ENCODE measurements at places on chromosomes 5 and 9.
A peak's percentile ranks its signal among the peaks of the same experiment; 100 is the strongest.

GRCh38 chr5:151153300-151153699 lies 4.3 kb downstream of the ANXA6 start:
- DNase-seq = no peak

DNA sequence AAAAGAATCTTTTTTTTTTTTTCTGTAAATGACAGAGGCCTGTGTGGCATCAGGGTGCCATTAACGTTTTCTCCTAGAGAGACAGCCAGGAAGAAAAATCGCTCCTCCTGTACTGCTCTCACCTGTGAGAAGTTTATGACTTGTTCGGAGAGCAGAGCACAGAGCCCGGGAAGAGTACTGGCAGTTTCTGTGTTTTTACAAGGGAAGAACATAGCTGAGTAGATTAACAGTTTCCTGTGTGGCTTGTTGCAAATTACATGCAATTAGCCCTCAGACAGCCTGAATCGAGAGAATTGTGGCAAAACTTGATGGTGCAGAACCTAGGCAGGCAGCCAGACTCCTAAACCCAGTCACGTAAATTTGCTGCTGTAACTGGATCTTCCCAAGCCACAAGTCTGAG lies 32.1 kb downstream of the PRKACG start:
- no peak for DNase-seq

- no peak for DNase-seq
These were observed 68.3 kb downstream of the HMGCR start for GRCh38 chr5:75405296-75405695.

DNA sequence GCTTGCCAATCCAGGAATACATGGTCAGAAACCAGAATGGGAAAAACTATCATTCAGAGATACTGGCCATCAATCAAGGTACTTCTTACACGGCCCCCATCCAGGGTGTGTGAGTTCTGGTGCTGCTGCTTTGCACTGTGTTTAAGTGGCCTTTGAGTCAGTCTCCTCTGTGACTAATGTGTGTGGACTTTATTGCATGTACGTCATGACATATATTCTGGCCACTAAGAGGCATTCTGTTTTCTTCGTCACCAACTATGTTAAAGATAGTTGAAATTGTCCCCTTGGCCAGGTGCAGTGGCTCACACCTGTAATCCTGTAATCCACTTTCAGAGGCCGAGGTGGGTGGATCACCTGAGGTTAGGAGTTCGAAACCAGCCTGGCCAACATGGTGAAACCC lies 8.5 kb downstream of the EXOSC3 start:
- no peak for DNase-seq

DNA sequence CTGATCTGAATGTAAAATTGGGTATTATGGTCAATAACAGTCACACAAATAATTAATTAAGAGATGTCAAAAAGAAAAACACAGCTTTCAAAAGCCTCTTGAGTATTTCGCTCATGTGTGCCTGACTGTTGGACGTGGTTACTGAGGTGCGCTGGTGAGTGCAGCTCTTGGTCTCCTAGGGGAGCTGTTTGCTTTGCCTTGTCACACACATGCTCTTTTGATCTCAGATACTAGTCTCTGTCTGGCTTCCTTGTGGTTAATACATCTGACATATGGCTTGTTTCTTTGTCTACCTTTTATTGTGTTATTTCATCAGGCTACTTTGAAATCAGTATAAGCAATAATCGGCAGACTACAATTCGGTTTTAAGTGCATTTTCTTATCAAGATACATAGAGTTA lies 51.5 kb downstream of the PCSK1 start:
- peak; percentile 3 for DNase-seq

- no peak for DNase-seq
These were observed 38.7 kb downstream of the TSTD2 start for GRCh38 chr9:97594381-97594921.

DNA sequence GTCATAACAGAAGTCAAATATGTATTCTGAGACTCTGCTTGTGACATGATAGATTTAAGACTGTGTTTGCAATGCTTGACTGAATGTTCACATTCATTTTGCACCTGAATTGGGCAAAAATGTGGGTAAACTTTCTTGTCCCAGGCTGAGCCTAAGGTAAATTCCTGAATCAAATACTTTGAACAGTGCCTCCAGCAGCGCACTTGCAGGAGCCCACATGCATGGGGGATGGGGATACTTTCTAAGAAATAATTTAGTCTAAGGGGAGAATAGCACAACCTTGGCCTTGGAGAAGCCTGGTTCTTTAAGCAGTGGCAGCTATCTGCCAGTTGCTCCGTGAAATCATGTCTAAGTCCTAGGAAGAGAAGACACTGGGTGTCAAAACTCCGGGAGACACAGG lies 163.5 kb upstream of the EGFLAM start:
- DNase-seq = no peak

DNA sequence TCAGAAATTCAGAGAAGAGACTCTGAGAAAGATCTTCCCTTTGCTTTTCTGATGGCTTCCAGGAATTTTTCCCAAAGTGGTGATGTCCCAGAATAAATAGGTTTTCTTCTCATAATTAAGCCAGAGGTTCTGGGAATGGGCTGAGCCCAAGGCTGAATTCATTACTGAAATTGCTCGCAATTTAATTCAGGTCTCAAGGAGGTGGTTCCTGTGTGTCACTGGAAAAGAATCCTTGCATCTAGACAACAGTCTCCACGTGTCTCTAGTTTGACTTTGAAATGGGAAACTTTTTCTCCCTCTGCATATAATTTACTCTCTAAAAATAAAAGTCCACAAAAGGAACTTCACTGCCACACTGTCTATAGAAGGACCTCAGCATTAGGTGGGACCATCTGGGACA lies 27.8 kb upstream of the STX17 start:
- DNase-seq = no peak

- no peak for DNase-seq
These were observed 171.4 kb downstream of the MCTP1 start for GRCh38 chr5:95113489-95113888.

GRCh38 chr9:92059661-92060060 lies 55.6 kb downstream of the SPTLC1 start:
- no peak for DNase-seq

DNA sequence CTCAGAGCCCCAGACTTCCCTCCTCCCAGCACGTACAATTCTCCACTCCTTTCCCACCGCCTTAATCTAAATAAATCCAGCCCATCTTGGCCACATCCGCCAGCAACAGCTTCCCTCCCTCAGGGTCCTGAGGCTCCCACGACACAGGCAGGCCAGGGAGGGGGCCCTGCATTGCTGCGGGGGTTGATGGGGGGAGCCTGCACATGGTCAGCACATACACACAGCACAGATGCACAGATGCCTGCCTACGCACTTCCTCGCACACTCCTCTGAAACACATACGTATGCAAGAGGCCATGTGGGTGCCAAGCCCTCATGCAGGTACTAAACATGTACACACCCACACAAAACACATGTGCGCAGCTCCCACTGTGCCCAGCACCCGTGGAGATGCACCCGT lies 14.8 kb downstream of the PDGFRB start:
- DNase-seq = no peak

DNA sequence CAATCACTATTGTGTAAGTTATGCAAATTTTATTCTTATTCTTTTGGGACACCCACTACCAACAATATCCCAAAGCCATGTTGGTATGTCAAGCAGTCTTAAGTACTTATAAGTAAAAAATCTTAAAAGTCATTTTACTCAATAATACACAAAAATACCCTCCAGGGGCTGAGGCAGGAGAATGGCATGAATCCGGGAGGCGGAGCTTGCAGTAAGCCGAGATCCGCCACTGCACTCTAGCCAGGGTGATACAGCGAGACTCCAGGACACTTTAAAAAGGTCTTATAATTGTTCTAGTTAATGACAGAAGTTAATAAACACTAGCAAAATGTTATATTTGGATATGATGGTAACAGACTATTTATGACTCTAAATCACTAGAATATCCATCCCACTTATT lies 16.8 kb downstream of the CLINT1 start:
- DNase-seq = no peak

DNA sequence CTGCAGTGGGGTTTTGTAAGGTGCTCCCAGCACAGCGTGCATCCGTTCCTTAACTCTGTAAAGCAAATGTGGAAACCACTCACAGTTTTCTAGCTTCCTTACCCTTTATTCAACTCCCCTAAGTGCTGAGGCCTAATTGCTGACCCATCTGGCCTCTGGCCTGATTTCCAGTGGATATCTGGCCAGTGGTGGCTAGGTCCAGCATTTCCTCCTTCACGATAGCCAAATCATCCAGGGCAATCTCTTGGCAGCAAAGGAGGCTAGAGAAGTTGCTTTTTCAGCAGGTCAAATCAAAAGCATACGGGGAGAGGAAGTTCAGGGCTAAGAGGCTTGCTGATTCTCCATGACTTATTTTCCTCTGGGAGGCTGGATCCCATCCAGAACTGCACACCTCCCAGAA lies 286.3 kb upstream of the VLDLR start:
- DNase-seq = no peak

- DNase-seq = no peak
These were observed 47.5 kb downstream of the VPS13A start for GRCh38 chr9:77224746-77225312.

- DNase-seq = no peak
These were observed 471.4 kb downstream of the MAN2A1 start for GRCh38 chr5:110161162-110161561.

DNA sequence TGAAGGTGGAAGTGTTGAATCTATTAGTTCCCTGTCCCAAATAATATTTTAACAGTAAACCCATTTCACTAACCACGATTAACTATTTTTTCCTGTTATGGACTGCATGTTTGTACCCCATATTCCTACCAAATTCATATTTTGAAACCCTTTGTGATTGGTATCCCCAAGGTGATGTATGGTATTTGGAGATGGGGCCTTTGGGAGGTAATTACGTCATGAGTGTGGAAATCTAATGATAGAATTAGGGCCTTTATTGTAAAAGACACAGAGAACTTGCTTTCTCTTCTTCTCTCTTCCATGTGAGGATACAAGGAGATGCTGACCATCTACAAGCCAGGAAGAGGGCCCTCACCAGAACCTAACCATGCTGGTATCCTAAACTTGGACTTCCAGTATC lies 744.7 kb downstream of the DTWD2 start:
- no peak for DNase-seq

- DNase-seq = no peak
These were observed 107.4 kb downstream of the JAKMIP2 start for GRCh38 chr5:147675168-147675567.

- no peak for DNase-seq
These were observed 6.0 kb upstream of the PUM3 start for GRCh38 chr9:2849941-2850340.

GRCh38 chr5:9387879-9388278 lies 158.0 kb downstream of the SEMA5A start:
- DNase-seq = no peak

- DNase-seq = no peak
These were observed 215.5 kb upstream of the TMEM161B start for GRCh38 chr5:88483964-88484672.

Measured in CD4-positive, alpha-beta T cell treated with Interleukin-4 for 4 hours (primary cell).